ENCODE measurements at places on chromosomes 12 and 14.

- H3K4me3 ChIP-seq: no peak overlapping the region
- no peaks in the 10 kb centered on the region for H3K36me3 ChIP-seq
- H3K27ac ChIP-seq: no peak overlapping the region
- H3K4me1 ChIP-seq: peaks cover 15% of the 10 kb centered on the region
These were observed 1141.3 kb downstream of the BCL11B start for GRCh38 chr14:98130691-98131090.

DNA sequence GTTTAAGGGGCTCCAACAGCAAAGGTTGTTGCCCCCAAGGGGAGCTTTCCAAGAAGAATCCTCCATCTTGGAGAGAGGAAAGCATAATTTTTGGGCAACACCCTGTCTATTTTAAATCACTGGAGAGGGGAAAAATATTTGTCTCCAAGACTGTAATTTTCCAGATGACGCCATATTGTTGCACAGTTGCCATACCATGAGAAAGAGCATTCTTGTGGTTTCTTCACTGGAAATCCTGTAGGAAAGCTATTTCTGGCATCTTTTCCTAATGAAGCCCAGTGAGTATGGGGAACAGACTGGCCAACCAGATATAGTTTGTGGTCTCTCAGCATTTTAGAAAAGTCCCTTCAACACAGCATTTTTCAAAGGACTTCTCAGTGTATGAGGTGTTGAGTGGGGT lies 88.1 kb upstream of the MANSC4 start:
- H3K4me1 ChIP-seq: peaks cover 5% of the 10 kb centered on the region
- H3K27me3 ChIP-seq: no peaks in the 10 kb centered on the region
- no peak overlapping the region for H3K4me3 ChIP-seq
- DNase-seq: no peak
- no peak overlapping the region for H3K27ac ChIP-seq
- no peaks in the 10 kb centered on the region for H3K36me3 ChIP-seq

GRCh38 chr14:82879949-82880535 lies 1346.4 kb upstream of the SEL1L start:
- H3K4me1 ChIP-seq: no peaks in the 10 kb centered on the region
- H3K4me3 ChIP-seq: no peak overlapping the region
- no peaks in the 10 kb centered on the region for H3K27me3 ChIP-seq
- H3K27ac ChIP-seq: no peak overlapping the region
- DNase-seq: no peak

- no peak overlapping the region for H3K4me3 ChIP-seq
- no peak for DNase-seq
- H3K4me1 ChIP-seq: peaks cover 52% of the 10 kb centered on the region
- peaks cover 31% of the 10 kb centered on the region for H3K36me3 ChIP-seq
- no peaks in the 10 kb centered on the region for H3K27me3 ChIP-seq
These were observed 101.6 kb downstream of the B4GALNT3 start for GRCh38 chr12:561391-561705.

DNA sequence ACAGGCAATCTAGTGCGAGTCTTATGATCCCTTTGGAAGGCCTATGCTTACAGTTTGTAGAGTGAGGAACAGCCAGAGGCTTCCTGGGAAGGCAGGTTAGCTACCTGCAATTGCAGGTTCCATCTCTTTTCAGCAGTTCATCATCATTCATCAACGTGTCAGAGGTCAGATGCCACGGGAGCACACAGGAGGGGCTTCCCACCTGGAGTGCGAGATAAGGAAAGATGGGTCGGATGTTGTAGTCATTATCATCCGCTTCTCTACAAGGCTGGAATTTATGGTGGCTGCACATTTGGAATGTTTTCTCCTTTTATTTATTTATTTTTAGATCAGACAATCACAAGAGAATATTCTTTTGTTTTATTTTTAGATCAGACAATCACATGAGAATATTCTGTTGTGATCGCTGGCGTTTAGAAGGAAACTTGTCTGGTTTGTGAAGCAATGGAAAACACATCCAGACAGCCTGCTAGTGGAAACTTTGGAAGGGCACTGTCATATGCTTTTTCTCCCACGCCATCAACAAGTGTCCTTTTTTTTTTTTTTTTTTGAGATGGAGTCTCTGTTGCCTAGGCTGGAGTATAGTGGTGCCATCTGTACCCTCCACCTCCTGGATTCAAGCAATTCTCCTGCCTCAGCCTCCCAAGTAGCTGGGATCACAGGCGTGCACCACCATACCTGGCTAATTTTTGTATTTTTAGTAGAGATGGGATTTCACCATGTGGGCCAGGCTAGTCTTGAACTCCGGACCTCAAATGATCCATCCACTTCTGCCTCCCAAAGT lies 1.9 kb upstream of the BICD1 start:
- peaks cover 14% of the 10 kb centered on the region for H3K27me3 ChIP-seq
- H3K36me3 ChIP-seq: peaks cover 2% of the 10 kb centered on the region
- H3K27ac ChIP-seq: no peak overlapping the region

- no peak overlapping the region for H3K4me3 ChIP-seq
- no peaks in the 10 kb centered on the region for H3K36me3 ChIP-seq
- DNase-seq: no peak
- H3K4me1 ChIP-seq: no peaks in the 10 kb centered on the region
These were observed 57.9 kb downstream of the PPM1H start for GRCh38 chr12:62876938-62877548.

DNA sequence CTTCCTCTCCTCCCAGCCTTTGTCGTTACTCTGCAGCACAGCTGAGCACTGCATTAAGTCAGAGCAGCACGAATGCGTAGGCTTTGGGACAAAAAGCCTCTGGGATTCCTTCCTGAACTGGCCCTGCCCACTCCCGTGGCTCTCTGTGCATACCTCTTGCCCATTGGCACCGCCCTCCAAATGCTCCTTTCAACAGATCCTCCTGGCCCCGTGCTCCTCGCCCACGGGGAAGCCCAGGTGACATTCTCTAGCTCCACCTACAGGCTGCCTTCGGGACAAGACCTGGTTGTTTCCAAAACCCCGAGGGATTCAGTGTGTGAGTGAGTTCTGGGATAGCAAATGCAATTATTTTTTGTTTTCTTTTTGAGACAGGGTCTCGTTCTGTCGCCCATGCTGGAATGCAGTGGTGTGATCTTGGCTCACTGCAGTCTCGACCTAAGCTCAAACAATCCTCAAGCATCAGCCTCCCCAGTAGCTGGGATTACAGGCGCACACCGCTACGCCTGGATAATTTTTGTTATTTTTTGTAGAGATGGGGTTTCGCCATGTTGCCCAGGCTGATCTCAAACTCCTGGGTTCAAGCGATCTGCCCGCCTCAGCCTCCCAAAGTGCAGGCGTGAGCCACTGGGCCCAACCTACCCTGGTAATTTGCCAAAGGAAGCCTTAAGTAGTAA lies 17.9 kb upstream of the TDRD9 start:
- peak; percentile 91 for DNase-seq
- H3K4me3 ChIP-seq: peak overlapping the region; percentile 75
- H3K36me3 ChIP-seq: peaks cover 19% of the 10 kb centered on the region

- no peak for DNase-seq
- H3K27me3 ChIP-seq: no peaks in the 10 kb centered on the region
- H3K4me1 ChIP-seq: peaks cover 22% of the 10 kb centered on the region
- H3K27ac ChIP-seq: no peak overlapping the region
- H3K36me3 ChIP-seq: peaks cover 65% of the 10 kb centered on the region
- no peak overlapping the region for H3K4me3 ChIP-seq
These were observed 20.2 kb upstream of the FUT8 start for GRCh38 chr14:65392296-65392695.

- no peak for DNase-seq
- H3K36me3 ChIP-seq: no peaks in the 10 kb centered on the region
- no peak overlapping the region for H3K4me3 ChIP-seq
- no peak overlapping the region for H3K27ac ChIP-seq
These were observed 8.7 kb downstream of the RHOJ start for GRCh38 chr14:63212776-63213500.

- H3K4me3 ChIP-seq: no peak overlapping the region
- H3K4me1 ChIP-seq: no peaks in the 10 kb centered on the region
- H3K36me3 ChIP-seq: no peaks in the 10 kb centered on the region
- no peak for DNase-seq
- no peak overlapping the region for H3K27ac ChIP-seq
- H3K27me3 ChIP-seq: no peaks in the 10 kb centered on the region
These were observed 251.5 kb downstream of the RMST start for GRCh38 chr12:97714107-97714563.

- no peak overlapping the region for H3K4me3 ChIP-seq
- no peak overlapping the region for H3K27ac ChIP-seq
- H3K27me3 ChIP-seq: no peaks in the 10 kb centered on the region
- peak; percentile 56 for DNase-seq
- peaks cover 32% of the 10 kb centered on the region for H3K4me1 ChIP-seq
- no peaks in the 10 kb centered on the region for H3K36me3 ChIP-seq
These were observed 19.5 kb upstream of the CDK17 start for GRCh38 chr12:96419576-96420276.

DNA sequence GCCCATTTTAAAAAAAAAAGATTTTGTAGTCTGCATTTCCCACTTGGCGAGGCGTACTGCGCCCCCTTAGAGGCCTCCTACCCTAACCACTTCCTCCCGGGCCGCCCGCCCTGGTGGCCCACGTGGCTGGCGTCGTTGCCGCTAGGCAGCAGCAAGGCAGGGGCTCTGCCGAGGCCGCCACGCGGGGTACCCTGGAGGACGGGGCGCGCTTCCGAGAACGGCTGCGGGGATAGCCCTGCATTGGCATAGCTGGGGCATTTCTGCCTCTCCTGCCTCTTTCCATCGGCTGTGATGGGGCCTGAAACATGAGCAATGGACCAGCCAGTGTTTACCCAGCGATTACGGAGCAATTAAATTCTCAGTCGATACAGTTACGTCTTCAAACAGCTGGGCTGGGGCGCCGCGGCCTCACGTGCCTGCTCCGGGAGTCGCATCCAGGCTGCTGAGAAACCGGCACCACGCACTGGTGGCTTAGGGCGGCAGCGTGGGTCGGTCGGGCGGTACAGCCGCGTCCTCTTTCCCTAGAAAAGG lies 38.0 kb downstream of the IQSEC3 start:
- no peak for DNase-seq
- H3K4me3 ChIP-seq: no peak overlapping the region
- H3K36me3 ChIP-seq: no peaks in the 10 kb centered on the region
- H3K27ac ChIP-seq: no peak overlapping the region
- H3K27me3 ChIP-seq: peaks cover 7% of the 10 kb centered on the region

DNA sequence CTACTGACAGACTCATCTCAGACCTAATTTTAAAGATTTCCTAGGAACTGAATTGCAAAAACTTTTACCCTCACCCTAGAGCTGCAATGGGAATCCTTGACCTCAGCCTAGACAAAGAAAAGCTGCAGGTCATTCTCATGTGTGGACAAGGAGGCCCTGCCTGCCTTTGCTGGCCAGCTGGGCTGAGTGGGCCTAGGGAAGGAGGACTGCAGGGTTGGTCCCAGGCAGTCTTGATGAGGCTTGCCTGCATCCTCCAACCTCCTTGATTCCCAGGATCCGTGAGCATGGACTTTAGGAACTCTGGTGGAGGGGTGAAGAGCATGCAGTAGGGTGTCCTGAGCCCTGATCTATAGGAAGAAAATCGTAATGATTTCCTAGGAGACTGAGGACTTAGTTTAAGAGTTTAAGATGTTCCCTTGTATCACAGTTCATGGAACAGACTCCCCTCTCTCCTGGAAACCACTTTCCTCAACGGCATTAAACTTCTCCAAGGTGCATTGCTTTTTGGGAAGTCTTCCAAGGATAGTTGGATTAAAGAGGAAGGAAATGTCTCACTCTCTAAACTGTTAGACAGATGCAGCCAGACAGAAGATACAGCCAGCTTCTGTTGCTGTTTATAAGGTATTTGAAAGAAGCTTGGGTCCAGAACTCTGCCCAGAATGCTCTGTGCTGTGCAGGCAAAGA lies 55.4 kb upstream of the DDX11 start:
- no peaks in the 10 kb centered on the region for H3K4me1 ChIP-seq
- DNase-seq: no peak
- H3K27ac ChIP-seq: no peak overlapping the region
- no peak overlapping the region for H3K4me3 ChIP-seq

GRCh38 chr14:51157012-51157411 lies 62.1 kb upstream of the TRIM9 start:
- DNase-seq: no peak
- no peak overlapping the region for H3K4me3 ChIP-seq
- no peaks in the 10 kb centered on the region for H3K4me1 ChIP-seq
- H3K36me3 ChIP-seq: no peaks in the 10 kb centered on the region
- no peak overlapping the region for H3K27ac ChIP-seq

- H3K27ac ChIP-seq: peak overlapping the region; percentile 77
- H3K36me3 ChIP-seq: no peaks in the 10 kb centered on the region
- H3K4me1 ChIP-seq: peaks cover 15% of the 10 kb centered on the region
- H3K4me3 ChIP-seq: peak overlapping the region; percentile 0
- H3K27me3 ChIP-seq: peaks cover 7% of the 10 kb centered on the region
These were observed 13.0 kb downstream of the KLRD1 start for GRCh38 chr12:10320643-10321042.

DNA sequence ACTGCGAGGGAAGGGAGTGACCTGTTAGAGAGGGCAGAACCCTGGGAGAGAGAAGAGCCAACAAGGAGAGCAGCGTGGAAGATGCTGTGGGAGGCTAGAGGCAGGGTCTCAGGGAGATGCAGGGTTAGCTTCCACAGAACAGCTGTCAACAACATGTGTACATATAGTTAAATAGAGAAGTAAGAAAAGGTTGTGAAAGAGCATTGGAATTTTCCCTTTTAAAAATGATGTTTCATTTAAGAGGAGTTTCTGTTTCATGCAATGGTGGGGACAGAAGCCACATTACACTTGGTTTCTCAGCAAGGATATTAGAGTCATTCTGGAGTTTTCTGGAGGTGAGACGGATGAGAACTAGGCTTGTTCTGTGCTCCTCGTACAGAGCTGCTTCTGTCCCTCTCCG lies 23.8 kb upstream of the TBC1D30 start:
- H3K36me3 ChIP-seq: no peaks in the 10 kb centered on the region
- no peak overlapping the region for H3K27ac ChIP-seq
- H3K27me3 ChIP-seq: peaks cover 30% of the 10 kb centered on the region
- H3K4me1 ChIP-seq: no peaks in the 10 kb centered on the region
- DNase-seq: no peak

DNA sequence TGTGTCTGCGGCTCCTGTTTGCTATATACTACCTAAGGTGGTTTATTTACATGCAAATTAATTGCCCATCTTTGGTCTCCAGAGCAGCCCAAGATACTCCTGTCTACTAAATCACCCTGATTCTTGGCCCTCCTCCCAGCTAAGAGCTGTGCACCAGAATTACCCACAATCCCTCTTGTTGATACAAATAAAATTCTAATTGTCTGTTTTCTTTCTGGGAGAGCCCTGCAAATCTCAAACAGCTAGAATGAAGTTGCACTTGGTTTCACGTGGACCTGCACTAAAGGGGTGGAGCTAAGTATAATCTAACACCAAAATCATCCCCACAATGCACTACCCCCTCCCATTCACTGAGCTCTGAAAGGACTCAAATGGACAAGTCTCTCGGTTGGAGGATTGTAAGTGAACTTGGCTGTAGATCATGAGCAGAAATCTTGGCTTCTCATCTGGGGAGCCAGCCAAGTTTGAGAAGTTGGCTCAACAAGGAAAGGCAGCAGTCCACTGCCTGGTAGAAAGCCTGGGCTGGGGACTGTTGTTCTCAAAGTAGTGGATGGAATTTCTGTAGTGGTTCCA lies 6.6 kb downstream of the MAX start:
- H3K27ac ChIP-seq: peak overlapping the region; percentile 35
- no peak for DNase-seq
- H3K4me3 ChIP-seq: peak overlapping the region; percentile 45
- peaks cover 72% of the 10 kb centered on the region for H3K36me3 ChIP-seq
- H3K27me3 ChIP-seq: no peaks in the 10 kb centered on the region
